Thoracic aorta (tissue), 2 donors: ENCODE measurements at places on chromosomes 2 and 18.

DNA sequence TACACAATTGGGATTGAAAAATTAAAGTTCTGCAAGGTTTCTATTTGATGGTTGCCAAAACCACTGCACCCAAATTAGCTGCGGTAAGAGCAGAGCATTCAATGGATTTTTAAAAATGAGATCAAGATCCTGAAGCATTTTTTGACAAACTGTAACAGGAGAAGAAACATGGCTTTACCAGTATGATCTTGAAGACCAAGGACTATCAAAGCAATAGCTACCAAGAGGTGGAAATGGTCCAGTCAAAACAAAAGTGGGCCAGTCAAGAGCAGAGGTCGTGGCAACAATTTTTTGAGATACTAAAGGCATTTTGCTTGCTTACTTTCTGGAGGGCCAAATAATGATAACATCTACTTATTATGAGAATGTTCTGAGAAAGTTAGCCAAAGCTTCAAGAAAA lies 186.8 kb downstream of the RDH14 start:
- DNase-seq = no peak

GRCh38 chr2:182077023-182077422 lies 91.4 kb downstream of the PPP1R1C start:
- DNase-seq = no peak

GRCh38 chr18:76399613-76400391 lies 95.2 kb downstream of the ZNF516 start:
- no peak for DNase-seq

DNA sequence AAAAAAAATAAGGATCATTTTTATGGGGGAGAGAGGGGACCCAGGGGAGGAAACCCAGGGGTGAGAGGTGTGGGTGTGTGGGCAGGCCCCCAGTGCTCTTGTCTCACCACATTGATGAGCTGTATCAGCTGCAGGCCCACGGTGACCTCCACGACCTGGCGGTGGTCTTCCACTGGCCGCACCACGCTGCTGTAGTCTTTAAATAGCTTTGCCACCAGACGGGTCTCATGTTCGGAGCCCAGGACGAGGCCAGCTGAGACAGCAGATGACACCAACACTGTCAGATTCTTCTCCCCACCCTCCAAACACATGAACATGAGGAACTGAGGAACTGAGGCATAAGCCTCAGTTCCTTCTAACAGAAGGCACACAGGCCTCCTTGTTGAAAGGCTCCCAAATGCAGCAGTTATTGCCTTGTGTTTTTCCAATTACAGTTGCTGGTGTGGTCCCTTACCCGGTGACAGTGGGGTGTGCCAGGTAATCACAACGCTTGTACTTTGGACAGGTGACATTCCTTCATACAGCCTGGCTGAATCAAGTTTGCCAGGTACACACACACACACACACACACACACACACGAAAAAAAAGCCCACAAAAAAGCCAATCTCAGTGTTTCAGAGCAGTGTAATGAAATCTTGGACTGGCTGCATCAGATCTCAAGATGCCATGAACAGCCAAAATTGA lies 4.7 kb downstream of the CHRNA1 start:
- no peak for DNase-seq

- no peak for DNase-seq
Observed at GRCh38 chr2:172098650-172099471, 3.8 kb downstream of the DLX2 start.

DNA sequence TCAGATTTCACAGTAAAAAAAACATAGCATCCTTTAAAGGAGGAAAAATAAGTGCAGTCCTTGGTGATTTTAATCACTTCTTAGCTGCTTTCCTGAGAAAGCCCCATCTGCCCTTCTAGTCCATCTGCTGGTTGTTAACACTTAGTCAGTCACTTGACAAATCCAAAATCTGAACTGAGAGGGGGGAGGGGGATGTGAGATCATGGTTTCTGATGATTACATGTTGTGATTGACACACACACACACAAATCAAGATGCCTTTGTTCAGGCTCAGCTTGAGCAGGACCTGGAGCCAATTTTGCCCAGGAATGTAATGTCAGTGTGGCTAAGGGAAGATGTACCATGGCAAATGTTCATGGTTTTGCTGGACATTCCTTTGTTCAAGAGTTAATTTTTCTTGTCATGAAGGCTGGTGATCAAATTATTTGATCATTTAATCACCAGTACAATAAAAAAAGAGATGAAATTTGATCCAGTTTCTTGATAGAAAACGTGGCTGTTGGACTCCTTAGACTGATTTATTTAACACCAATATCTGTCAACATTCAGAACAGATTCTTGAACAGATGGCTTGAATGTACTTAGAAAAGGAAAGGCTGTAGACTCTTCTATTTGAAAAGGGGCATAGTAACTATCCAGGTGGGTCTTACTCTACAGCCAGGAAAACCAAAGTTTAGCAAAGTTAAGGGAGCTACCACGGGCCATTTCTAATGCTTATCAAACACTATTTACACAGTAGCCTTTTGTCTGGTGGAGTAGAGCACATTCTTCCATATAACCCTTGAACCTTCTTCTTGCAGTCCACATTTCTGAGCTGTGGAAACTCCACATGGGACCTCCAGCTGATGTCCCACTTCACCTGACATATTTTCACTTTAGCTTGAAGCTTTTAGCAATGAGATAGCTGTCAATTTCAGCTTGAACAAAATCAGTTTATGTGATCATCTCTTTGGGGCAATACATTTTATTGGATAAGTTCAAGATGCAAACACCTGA lies 408.7 kb downstream of the PIK3C3 start:
- DNase-seq = no peak

DNA sequence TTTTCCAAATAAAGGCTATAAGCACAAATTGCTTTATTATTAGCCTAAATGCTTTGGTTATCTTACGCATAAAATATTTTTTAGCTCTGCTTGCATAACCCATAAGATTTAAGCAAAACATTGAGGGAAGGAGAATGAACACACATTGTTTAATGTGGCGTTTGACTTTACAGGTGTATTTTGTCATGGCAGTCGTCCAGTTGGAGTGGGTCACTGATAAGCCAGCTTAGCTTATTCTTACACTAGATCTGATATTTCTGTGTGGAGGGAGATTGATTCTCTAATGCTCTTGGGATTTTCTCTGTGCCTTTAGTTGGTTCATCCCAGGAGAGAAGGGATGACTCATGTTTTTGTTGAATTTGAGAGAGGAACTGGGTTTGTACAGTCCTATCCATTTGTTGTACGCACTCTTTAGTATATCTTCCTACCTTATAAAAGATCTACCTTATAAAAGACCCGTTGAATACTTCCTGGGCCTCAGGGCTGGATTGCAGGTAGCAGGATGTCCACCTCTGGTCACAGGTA lies 47.5 kb upstream of the ACYP2 start:
- no peak for DNase-seq

DNA sequence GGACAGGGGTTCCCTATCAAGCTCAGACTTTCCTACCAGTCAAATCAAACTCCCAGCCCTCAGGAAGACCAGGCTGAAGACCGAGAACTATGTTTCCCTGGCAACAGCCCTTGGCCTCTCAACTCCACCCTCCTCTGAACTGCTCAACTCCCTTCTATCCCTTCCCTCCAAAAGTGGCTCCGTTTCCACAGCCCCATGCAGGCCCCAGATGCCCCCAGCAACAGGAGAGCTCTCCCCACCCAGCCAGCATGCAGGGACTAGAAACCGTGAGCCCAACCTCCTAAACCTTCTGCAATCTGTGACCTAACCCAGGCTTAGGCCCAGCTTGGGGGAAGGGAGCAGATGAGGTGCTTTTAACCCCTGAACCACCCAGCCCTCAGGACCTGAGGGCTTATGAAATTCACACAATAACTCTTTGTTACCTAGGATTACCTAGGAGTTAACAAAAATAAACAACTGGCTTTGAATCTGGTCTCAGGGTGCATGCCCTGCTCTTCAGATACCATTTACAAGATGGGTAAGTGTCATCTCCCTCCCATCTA lies 87.2 kb downstream of the BCL11A start:
- no peak for DNase-seq

DNA sequence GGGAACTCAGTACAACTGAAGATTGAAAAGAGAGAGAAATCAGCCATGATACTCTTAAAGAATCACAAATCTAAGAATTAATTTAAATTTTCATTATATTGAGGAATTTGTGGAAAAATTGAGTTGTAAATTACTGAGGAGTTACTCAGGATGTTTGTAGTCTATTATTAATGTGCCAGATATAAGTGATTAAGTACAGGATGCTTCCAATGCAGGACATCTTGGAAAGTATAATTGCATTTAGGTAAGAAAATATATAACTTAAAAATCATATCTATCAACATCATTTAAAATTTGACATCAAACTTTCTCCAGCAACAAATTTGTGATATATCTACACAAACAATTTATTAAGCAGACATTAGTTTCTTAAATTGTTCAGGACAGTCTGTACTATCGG lies 1.3 kb downstream of the CALCRL start:
- no peak for DNase-seq

- no peak for DNase-seq
Observed at GRCh38 chr2:235757640-235758039, 263.8 kb downstream of the AGAP1 start.

GRCh38 chr2:71806432-71806831 lies 341.2 kb downstream of the CYP26B1 start:
- no peak for DNase-seq

DNA sequence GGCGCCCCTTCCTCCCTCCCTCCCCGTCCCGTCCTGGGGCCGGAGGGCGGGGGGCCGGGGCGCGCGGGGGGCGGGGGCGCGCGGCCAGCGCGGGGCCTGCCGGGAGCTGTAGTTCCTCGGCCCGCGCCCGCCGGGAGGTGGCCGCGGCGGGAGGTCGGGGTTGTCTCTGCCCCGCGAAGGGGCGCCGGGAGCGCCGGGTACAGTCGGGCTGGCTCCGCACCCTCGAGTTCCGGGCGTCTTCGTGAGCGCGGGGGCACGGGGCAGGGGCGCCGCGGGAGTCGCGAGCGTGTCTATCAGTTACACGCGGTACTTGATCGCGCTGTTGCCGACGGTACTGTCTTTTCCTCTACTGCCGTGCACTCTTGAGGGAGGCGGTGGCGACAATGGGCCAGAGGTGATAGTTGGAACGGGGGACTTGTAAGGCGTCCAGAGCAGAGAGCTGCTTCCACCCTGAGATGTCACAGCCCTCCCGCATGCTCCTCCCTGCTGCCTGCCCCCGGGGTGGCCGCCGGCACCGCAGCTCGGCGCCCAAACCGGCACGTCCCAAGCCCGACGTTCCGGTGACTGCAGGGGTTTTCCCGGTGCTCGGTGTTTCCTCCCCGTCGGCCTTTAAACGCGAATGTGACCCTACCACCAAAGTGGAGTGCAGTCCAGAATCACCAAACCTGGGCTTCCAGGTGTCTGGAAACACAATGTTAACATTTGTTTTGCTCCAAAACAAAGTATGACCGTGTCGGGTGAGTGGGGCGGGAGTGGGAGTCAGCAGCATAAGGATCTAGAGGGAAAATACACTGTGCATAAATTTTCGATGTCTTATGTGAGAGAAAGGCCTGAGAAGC lies at the start of gene PRKD3:
PRKD3 (minus strand) TSS at position 48 of the 839 bp plus-strand sequence. CDS start 8,309 bp downstream, outside the sequence.
- no peak for DNase-seq

GRCh38 chr2:11011359-11011758 lies 99.6 kb downstream of the KCNF1 start:
- no peak for DNase-seq

DNA sequence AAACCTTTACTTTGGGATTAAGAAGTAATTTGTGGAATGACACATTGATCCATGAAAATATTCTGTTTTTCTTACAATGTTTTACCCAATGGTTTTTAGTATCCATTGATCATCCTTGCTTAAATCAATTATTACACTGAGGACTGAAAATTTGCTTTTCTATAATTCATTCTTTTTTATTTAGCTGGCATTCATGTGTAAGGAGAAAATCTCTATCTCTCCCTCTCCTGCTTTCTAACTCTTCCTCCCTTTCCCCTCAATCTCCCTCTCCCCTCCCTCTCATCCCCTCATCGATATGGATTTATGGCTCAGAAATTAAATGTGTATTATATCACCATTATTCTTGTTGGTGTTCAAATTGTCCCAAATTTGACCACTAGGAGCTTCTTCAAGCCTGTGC lies 29.7 kb downstream of the GALNT5 start:
- no peak for DNase-seq

GRCh38 chr18:76688724-76689472 lies 133.5 kb upstream of the ZNF236 start:
- no peak for DNase-seq

DNA sequence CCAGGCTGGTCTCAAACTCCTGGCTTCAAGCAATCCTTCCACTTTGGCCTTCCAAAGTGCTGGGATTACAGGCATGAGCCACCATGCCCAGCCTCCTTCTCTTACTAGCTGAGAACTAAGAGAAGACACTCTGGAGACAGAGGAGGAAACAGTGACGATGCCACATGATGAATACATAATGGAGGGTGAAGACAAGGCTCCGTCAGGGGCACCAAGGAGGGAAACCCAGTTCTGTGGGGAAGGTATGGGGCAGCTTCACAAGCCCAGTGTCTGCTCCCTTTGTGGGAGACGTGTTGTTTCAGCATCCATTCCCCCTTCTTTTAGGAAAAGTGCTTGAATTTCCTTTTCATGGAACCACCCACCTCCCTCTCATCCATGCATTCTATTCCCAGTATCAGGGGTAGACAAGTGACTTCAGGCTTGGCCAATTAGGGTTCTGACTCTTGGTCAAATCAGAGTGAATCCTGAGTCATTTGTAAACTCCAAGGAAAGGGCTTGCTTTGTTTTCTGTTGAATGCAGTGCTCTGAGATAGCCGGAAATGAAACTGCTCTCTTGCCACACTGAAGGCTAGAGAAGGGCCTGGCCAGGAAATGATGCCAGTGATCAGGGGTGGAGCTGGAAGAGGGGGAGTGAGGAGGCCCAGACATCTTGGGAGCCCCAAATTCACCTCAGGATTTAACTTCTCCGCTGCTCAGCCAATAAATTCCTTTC lies 23.7 kb downstream of the TMEM127 start:
- no peak for DNase-seq

GRCh38 chr18:44974174-44974573 lies 293.5 kb downstream of the SETBP1 start:
- no peak for DNase-seq

DNA sequence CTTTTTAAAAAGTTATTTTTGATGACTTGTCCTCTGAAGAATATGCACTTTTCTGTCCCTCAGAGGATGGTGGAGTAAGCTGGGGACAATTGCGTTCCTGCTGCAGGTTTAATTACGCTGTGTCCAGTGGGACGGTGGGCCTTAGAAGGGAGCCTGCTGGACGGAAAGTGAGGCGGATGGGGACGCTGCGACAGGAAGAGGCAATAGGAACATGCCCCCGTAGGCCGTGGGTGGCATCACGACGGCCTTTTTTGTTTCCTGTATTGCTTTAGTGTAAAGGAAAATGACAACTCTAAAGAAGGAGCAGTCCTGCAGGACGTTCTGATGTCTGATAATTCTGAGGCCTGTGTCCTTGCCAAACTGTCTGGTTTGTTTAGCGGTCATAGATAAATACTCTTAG lies 121.6 kb downstream of the NFATC1 start:
- DNase-seq = no peak
